Pulmonary artery endothelial cell (primary cell): ENCODE measurements at places on chromosomes 16 and 17. TPM values are rescaled to one million over a fixed set of nuclear protein-coding genes. Genes with fewer than 3 reads are reported as not detected.
A peak's percentile ranks its signal among the peaks of the same experiment; 100 is the strongest.

The HOXB7 gene
- 0.11 and 0.59 TPM in 2 replicates for total RNA-seq

DNA sequence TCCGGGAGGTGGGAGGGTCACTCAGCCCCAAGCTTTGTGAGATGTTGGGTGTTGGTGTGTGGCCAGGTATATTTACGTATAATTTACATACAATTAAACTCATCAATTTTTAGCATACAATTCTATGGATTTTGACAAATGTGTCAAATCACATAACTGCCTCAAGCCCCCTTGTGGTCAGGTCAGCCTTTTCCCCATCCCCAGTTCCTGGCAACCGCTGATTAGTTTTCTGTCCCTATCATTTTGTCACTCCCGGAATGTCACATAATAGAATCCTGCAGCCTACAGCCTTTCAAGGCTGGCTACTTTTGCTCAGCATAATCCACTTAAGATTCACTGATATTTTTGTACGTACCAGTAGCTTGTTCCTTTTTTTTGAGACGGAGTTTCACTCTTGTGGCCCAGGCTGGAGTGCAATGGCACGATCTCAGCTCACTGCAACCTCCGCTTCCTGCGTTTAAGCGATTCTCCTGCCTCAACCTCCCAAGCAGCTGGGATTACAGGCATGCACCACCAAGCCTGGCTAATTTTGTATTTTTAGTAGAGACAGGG is 19.3 kb upstream of the RAI1 start:
- DNase-seq: no peak

GRCh38 chr17:33725675-33726271 is 432.7 kb upstream of the ASIC2 start:
- peak; percentile 1 for DNase-seq

DNA sequence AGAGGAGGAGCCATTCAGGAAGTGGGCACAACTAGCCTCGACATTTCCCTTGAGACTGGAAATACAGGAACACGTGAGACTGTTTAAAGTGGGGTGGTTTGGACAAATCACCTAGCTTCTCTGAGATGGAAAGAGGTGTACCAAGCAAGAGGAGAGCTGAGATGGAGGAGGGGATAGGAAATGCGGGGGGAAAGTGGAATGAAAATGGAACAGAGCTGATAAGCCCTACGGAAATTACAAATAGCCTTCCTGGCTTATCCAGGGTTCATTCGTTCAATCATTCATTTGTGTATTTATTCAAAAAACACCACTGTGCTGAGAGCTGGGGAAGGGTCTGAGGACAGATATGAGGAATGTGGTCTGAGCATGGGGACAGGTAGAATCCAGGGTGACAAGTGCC is 64.1 kb downstream of the ASIC2 start:
- no peak for DNase-seq

DNA sequence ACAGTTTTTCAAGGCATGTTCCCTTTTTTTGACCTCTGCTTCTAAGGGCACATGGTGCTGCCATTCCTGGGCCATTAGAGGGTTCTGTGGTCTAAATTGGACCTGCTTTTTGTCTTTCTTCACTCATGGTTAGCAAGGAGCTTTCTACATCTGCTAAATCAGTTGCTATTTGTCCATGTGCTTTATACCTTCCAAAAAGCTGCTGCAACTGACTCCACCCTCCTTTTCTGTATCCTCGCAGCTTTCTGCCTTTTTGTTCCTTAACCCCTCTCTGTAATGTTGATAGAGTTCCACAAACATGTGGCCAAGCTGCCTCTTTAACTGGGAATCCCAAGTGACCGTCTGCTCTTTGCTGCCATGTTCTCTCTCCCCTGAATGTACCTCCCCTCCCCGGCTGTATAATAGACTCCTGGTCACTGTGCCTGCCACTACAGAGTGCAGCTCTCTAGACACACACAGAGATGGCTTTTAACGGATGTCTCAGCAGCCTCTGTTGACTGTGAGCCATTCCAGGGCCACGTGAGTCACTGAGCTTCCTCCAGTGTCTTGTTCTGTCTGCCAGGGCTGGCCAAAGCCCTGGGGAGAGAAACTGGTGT is 57.4 kb upstream of the TEKT3 start:
- DNase-seq: no peak

- no peak for DNase-seq
Observed at GRCh38 chr16:57413733-57414132, 9.2 kb downstream of the CCL17 start.
